HL-60 (cell line): ENCODE measurements at places on chromosomes 3 and 15.

- peak; percentile 26 for DNase-seq
Measured at GRCh38 chr15:95291898-95292472, 1038.5 kb upstream of the NR2F2 start.

GRCh38 chr3:192188218-192188835, 539.0 kb downstream of the FGF12 start:
- DNase-seq, result peak; percentile 26

DNA sequence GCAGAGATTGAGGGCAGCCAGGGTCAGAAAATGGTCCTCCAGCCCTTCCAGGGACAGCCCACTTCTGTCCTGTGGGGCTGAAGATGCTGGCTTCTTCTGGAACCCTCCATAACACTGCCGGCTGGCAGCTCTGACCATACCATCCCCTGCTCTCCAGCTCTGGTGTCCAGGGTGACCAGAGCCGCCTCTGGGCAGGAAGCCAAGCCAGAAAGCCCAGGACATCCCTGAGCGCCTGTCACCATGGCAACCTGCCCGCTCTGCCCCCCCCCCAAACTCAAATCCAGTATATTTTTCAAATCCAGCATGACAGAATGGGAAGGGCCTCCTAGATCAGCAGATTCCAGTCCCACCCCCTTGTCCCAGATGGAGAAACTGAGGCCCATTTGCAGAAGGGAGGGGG, 420 bp upstream of the TMIE start:
- no peak for DNase-seq

GRCh38 chr3:12536423-12536822, 8.9 kb downstream of the MKRN2OS start:
- DNase-seq, result no peak

- DNase-seq, result no peak
Measured at GRCh38 chr15:40050788-40051470, 11.9 kb upstream of the SRP14 start.
